SK-N-SH treated with all-trans-retinoic acid at 6 μM for 48 hours (cell line): ENCODE measurements at places on chromosomes 1 and 21.

DNA sequence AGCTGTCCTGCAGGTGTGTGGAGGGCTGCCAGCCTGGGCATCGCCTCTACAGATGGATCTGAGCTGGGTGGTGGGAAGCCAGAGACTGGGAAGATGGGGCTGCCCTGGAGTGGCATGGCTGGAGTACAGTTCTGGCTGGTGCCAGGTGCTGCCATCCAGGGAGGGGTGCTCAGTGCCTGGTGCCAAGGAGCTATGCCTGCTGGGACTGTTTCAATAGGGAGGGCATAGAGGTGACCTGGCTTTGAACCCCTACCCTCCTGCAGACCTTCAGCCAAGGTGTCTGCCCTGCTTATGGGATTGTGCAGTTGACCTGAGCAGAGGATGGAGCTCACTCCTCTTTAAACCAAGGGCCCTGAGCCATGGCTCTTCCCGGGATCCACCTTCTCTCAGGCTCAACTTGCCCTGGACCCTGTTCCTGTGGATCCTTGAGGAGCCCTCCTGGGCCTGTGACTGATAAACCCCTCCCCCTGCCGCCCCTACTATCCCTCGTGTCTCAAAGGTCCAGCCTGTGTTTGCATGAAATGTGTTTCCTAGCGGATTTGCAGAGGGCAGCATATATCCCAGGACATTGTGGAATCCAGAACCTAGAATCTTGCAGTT is 48.7 kb downstream of the PTPRU start:
- no peak for ATAC-seq

GRCh38 chr1:1889847-1890505 is 911 bp downstream of the GNB1 start:
- peak; percentile 14; the same call in 2 of the 3 replicates for ATAC-seq

DNA sequence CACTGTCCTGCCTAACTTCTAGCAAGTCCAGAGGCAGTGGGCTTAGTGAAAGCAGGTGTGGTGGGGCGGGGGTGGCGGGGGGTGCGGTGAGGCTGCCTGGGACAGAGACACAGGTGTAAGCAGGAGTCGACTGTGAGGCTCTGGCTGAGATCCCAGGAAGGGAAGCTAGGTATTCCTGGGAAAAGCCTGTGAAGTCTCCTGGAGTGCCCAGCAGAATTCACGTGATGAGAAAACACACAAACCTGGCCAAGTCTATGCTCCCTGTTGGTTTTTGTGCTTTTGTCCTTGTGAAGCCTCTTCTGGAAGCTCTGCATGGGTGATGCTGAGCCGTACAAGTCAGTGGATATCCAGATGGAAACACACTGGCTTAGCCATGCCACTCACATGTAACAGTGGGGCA is 5.3 kb downstream of the GALNT2 start:
- ATAC-seq, result no peak

DNA sequence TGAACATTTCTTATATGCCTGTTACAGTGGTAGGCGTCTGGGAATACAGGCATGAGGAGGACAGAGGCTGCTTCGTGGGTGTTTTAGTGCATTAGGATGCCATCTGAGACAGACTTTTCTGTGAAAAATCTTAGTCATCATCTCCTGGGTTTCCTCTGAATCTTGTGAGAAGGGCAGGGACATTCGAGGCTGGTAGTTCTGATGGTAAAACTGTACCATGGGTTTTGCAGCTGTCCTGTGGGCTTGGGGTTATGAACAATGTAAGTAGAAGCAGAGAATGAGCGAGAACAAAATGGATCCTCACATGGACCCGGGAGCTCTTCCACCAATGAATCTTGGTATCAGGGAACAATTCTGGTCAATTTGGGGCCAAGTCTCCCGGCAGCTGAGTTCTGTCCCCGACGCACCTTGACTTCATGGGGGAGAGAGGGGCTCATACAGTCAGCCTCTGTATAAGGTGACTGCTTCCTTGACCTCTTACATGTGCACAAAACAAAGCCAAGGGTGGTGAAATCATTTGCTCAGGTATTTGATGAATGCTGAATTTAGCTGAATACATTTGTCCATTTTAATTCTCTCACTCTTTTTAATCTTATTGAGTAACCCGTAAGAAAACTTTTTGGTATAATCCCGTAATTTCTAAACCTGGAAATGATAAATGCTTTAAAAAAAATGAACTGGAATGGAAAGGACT is 63.6 kb upstream of the ERRFI1 start:
- ATAC-seq, result peak; percentile 51

- no peak for ATAC-seq
These were observed 60.7 kb upstream of the BTG3 start for GRCh38 chr21:17673261-17674020.

- peak; percentile 76 for ATAC-seq
These were observed 93.1 kb upstream of the HAO2 start for GRCh38 chr1:119275145-119276134.

- ATAC-seq, result peak; percentile 47; the same call in 1 of the 3 replicates
These were observed 42.4 kb downstream of the GFI1 start for GRCh38 chr1:92444351-92444750.

DNA sequence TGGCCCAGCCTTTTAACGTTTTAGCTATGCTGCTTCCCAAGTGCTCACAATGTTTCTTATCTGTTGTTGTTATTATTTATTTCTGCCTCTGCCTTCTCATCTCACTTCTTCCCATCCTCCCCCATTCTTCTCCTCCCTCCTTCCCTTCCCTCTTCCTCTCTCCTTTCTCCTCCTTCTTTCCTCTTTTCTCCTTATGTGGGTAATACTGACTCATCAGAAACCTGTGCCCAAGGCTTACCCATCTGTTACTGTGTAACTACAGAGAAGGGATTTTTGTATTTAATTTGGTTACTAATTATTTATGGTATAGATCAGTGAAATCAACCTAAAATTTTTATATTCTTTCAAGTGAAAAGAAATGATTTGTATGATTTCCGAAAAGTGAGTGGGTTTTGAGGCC is 120.3 kb downstream of the KCNK2 start:
- no peak for ATAC-seq

DNA sequence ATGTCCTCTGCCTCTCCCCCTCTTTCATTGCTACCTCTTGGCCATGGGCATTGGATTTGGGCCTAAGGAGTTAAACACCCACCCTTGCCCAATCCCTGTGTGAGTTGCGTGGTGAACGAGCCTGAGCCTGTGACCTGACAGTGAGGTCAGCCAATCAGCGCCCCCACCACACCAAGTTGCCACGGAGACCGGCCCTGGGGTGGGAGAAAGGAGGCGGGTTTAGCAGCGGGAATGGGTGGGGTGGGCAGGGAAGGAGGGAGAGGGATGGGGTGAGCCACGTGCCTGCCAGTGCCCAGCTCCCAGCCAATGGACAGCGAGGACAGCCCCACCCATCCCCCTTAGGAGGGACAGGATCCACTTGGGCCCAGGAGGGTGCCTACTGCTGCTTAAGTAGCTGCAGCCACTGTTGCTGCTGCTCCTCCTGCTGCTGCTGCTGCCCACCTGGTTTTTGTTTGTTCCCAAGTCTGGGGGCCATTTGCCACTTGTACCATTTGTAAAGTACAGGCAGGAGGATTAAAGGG is 9.5 kb downstream of the ZBTB7B start:
- ATAC-seq, result no peak; the same call in 2 of the 3 replicates

DNA sequence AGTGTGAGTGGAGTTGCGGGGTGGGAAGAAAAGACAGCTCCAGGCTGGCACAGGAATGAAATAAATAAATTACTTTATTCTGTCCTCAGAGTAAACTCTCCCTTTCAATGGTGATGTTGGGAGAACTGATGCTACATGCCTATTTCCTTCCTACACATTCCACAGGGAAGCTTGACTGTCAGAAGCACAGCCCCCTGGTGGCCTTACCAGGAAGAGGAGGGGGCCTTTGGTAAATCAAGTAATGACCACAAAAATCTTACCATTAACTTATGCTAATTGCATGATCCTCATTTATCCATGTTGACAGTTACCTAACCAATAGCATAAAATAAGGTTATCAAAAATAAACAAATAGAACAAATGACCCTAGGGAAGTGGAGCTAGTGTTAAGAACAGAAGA is 605.0 kb upstream of the PKN2 start:
- ATAC-seq, result no peak

DNA sequence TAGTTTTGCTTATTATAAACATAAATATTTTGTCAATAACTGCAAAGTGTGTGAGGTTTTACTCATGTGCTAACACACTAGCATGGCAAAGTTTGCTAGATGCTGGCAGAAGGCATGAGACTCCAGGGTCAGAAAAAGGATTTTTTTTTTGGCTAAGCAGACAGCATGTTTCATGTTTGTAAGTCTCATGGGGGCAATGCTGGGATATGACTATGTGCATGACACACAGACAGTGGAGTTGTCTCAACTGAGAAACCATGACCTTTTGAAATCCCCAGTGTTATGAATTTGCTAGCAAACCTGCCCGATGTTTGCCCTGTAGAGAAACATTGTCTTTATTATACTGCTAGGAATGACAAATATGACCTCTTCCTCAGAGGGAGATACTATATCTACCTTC is 448.2 kb downstream of the BRINP3 start:
- ATAC-seq, result no peak
